Glutamatergic neuron (in vitro differentiated cells): ENCODE measurements at places on chromosomes 16 and 17. TPM values are rescaled to one million over a fixed set of nuclear protein-coding genes. Genes with fewer than 3 reads are reported as not detected.

GRCh38 chr17:2027528-2028233 is 2.3 kb upstream of the DPH1 start:
- no peak overlapping the region for H3K27ac ChIP-seq
- peak overlapping the region; percentile 32 for H3K4me3 ChIP-seq
- no peaks in the 10 kb centered on the region for H3K36me3 ChIP-seq
- peaks cover 9% of the 10 kb centered on the region for H3K27me3 ChIP-seq

GRCh38 chr16:70767377-70768202 is 33.4 kb downstream of the VAC14 start:
- no peaks in the 10 kb centered on the region for H3K36me3 ChIP-seq
- H3K27ac ChIP-seq: no peak overlapping the region
- H3K4me1 ChIP-seq: peaks cover 7% of the 10 kb centered on the region
- H3K4me3 ChIP-seq: no peak overlapping the region

DNA sequence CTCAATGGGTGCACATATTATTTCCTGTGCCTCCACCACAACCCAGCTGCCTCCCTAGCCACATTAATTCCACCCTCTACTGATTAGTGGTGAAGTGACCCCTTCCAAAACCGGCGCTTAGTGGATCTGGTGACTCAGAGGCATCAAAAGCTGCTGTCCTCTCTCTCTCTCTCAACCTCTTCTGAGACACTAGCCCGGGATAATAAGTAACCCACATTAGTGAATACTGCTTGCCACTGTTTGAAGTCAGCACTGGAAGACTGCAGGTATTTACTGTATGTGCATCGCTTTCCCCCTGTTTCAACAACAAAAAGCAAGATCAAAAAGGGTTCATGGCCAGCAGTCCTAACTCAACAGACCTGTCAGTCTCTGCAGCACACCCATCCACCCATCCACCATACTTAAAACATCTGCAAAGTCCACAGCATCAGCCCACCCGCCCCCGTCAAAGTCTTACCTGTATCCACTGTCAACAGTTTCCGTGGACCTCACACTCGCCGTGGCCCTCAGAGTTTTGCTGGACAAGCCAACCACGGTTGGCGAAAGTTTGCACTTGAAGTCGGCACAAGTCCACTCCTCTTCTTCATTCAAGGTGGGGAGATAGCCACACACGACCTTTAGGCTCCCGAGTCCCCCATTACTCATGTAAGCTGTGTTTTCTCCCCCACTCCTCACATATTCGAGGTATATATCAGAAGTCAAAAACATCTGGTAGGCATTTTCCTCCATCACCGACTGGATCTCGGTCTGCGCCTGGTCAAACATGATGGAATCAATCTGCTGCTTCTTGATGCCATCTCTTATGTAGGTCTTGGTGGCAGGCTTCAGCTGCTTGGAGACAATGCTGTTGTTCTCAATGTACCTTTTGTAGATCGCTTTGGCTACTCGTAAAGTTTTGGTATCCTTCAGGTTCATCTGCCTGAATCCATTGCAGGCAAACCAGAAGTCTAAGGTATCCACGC is 3.8 kb downstream of the AXIN2 start:
- DNase-seq: no peak
- H3K36me3 ChIP-seq: no peaks in the 10 kb centered on the region
- H3K27ac ChIP-seq: no peak overlapping the region
- peaks cover 12% of the 10 kb centered on the region for H3K4me1 ChIP-seq
- H3K4me3 ChIP-seq: no peak overlapping the region
- H3K27me3 ChIP-seq: peaks cover 11% of the 10 kb centered on the region

DNA sequence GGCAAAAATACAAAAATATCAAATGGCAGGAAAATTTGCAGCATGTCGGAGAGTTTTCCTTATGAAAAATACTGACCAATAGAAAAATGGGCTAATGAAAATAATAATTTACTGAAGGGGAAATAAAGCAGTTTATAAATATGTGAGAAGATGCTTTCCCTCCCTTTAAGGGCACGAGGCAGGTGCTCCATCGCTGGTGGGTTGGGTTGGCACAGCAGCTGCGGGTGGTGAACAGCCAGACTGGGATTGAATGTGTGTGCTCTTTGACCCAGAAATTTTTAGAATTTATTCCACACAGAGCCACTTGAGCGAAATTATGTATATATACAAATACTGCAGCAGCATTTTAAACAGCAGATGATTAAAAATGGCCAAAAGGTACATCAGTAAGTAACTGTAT is 109.1 kb upstream of the ZNF750 start:
- H3K4me1 ChIP-seq: no peaks in the 10 kb centered on the region
- peaks cover 86% of the 10 kb centered on the region for H3K36me3 ChIP-seq
- H3K27me3 ChIP-seq: peaks cover 10% of the 10 kb centered on the region
- H3K27ac ChIP-seq: no peak overlapping the region
- no peak overlapping the region for H3K4me3 ChIP-seq
- DNase-seq: no peak

- peaks cover 6% of the 10 kb centered on the region for H3K4me1 ChIP-seq
- peaks cover 13% of the 10 kb centered on the region for H3K27me3 ChIP-seq
- no peaks in the 10 kb centered on the region for H3K36me3 ChIP-seq
- no peak for DNase-seq
Measured at GRCh38 chr16:89018282-89019158, 41.5 kb upstream of the CBFA2T3 start.

- no peak for DNase-seq
- H3K4me1 ChIP-seq: no peaks in the 10 kb centered on the region
- H3K4me3 ChIP-seq: no peak overlapping the region
- H3K27me3 ChIP-seq: peaks cover 3% of the 10 kb centered on the region
- H3K36me3 ChIP-seq: peaks cover 6% of the 10 kb centered on the region
- H3K27ac ChIP-seq: no peak overlapping the region
Measured at GRCh38 chr16:54244061-54244886, 42.3 kb downstream of the IRX3 start.

- H3K36me3 ChIP-seq: peaks cover 13% of the 10 kb centered on the region
- no peak for DNase-seq
- peaks cover 8% of the 10 kb centered on the region for H3K27me3 ChIP-seq
- H3K4me1 ChIP-seq: peaks cover 12% of the 10 kb centered on the region
Measured at GRCh38 chr17:8504460-8505207, 69.0 kb downstream of the NDEL1 start.

DNA sequence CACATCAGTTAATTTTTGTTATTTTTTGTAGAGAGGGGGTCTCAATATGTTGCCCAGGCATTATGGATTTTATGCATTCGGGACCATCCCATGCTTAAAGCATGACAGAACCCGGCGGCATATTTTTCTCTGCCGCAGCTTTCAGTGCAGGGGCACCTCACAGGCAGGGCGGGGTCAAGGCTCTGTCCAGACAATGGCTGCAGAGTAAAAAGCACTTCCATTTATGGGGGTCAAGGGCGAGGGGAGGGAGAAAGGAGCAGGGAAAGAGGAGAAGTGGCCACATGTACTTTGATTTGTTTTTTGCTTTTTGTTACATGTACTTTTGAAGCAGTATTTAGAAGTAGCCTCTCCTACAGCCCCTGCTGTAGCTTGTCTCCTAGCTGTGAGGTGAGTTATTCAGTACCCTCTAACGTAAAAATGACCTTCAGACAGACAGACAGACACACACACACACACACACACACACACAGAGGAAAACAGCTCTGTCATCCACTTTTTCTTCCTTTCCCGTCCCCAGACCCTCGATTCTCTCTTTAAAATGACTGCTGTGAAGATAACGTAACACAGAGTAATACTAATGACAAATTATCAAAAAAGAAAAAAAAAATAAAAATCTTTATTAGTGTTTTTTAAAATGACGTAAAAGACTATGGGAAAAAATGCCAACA is 856 bp upstream of the SCPEP1 start:
- H3K4me1 ChIP-seq: peaks cover 14% of the 10 kb centered on the region
- peaks cover 7% of the 10 kb centered on the region for H3K27me3 ChIP-seq
- H3K4me3 ChIP-seq: peak overlapping the region; percentile 81
- peaks cover 8% of the 10 kb centered on the region for H3K36me3 ChIP-seq
- DNase-seq: peak; percentile 39

GRCh38 chr16:19696328-19696727 is 21.7 kb downstream of the KNOP1 start:
- H3K4me1 ChIP-seq: no peaks in the 10 kb centered on the region
- H3K36me3 ChIP-seq: peaks cover 4% of the 10 kb centered on the region
- no peak overlapping the region for H3K4me3 ChIP-seq
- H3K27me3 ChIP-seq: peaks cover 3% of the 10 kb centered on the region
- no peak for DNase-seq
- H3K27ac ChIP-seq: no peak overlapping the region

The COX6A2 gene
- total RNA-seq: not detected

The DNAAF1 gene
- total RNA-seq: 0.56 TPM

The FBXL16 gene
- total RNA-seq: 85.1 TPM
